ENCODE measurements at places on chromosomes 1 and 21.

DNA sequence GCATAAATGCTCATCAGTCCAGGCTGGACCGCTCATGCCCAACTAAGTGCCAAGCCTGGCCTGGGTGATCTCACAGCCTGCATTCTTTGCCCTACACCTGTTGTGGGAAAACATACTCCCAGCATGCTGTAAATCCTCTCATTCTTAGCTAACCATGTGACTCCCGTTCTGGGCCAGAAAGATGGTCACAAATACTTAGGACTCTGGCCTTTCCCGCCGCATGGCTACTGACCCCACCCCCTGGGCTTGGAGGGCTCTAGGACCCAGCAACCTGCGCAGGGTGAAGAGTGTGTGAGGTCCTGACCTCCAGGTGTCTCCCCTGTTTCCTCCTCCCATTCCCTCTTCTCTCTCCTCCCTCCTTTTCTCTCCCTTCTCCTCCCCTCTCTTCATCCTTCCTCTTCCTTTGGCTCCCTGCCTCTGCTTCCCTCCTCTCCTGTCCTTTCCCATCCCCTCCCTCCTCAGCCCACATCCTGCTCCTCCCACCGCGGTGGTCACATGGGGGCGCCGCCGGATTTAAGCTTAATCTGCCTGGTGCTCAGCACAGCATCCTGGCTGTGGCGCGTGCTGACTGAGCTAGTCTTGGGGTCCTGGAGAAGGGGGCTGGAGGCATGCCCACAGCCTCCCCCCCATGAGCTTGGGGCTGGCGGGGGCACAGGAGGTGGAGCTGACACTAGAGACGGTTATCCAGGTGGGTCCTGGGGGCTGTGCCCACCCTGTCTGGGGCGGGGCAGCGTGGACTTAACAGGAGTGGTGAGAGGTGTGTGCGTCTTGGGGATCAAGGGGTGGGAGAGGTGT lies at the start of gene CROCC:
Gene CROCC (plus strand): TSS at position 541 of the 795 bp plus-strand sequence. CDS start 88 bp downstream, at position 629.
- DNase-seq, result peak; percentile 80

DNA sequence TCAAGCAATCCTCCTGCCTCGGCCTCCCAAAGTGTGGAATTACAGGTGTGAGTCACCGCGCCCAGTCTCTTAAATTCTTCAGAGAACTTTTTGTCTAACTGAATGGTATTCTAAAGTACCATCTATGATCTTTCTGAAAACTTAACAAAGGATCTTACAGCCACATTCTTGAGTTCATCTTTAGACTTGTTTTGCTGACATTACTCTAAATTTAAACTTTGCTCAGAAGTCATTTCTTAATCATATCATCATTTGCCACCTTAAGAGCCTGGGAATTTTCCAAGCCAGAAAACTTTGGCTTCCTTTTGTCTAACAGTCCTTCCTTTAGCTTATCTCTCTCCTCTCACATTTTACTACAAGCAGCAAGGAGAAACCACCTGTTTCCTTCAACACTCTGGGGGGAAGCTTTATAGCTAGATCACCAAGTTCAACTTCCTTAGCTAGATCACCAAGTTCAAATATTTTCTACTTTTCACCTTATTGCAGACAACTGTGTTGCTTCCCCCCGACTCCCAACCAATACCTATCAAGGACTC lies 5.4 kb upstream of the ZBTB8A start:
- no peak for DNase-seq

DNA sequence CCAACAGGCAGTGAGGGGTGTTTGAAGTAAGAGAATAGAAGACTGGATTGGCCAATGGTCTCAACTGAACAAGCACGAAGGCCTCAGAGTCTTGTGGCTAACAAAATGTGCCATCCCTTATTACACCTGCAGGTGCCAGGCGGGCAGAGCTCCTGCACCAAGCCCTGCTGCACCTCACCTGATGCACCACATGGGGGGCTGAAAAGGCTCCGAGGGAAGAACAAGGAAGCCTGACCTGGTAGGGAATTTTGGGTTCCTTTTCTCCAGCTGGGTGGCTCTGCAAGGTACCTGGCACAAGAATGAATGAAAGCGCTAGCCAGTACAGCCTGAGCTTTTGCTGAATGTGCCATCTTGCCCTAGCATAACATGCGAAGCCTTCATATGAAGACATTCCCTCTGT lies 9.7 kb downstream of the HSD3B1 start:
- no peak for DNase-seq

DNA sequence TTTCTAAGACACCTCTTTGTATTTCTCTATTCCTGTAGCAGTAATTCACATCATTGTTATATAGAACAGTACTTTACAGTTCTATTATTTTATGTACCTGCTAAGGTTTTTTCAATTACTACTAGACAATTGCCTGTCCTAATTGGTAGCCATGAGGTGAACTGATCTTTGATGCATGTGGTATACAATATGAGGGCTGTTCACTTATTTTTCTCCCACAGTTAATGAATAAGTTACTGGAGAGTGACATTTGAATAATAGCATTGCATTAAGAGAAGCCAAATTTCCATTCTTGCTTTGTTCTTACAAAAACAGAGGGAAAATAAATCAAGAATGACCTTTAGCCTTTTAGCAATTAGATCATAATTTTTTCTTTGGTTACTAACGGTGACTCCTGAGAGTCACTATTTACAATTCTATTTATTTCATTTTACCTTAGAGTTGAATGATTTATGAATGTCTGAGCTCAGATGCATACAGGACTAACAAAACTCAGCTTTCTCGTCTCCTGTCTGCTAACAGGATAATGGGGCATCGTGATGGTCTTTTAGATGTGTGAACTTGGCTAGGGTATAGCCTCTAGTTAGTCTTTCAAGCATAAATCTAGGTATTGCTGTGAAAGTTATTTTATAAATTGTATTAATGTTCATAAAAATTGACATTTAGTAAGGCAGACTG lies 54.1 kb downstream of the OLFM3 start:
- no peak for DNase-seq

GRCh38 chr1:61519631-61520030 lies 205.3 kb downstream of the TM2D1 start:
- DNase-seq, result no peak

GRCh38 chr1:145918992-145919939 lies 749 bp upstream of the PEX11B start:
- DNase-seq, result peak; percentile 46

- DNase-seq, result no peak
These were observed 108.8 kb upstream of the KCNK1 start for GRCh38 chr1:233505130-233505529.

DNA sequence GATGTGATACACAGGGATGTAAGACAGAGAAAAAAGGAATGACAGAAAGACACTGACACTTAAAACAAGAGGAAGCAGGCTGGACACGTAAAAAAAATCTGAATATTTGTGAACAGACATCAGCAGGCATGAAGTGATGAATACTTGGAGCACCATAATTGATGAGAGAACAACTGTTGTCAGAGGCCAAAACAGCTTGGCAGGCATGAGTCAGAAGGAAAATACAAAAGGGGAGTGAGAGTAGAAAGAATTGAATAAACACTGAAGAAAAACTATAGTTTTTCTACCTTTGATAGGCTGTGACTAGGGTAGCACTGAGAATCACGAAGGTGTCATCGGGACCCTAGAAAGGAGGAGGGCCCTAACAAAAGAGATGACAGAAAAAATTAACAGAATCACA lies 21.6 kb upstream of the GUCA2A start:
- DNase-seq, result no peak

- no peak for DNase-seq
These were observed 25.4 kb upstream of the KIAA0040 start for GRCh38 chr1:175217721-175218531.

DNA sequence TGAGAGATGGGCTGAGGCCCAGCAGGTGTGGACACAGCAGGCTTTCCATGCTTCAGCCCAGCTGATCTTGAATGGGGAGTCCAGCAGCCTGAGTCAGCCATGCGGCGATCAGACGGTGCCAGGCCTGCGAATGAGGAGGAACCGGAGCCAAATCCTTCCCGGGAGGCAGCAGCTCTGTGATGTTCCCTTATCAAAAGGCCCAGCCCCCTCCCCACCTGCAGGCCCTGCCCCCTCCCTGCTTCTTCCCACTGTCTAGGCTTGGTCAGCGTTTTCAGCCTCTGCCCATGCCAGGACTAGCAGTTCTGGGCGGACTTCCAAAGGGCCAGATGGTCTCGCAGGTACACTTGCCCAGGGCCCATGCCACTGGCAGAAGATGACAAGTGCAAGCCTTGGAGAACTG lies 253.8 kb downstream of the KAZN start:
- no peak for DNase-seq

DNA sequence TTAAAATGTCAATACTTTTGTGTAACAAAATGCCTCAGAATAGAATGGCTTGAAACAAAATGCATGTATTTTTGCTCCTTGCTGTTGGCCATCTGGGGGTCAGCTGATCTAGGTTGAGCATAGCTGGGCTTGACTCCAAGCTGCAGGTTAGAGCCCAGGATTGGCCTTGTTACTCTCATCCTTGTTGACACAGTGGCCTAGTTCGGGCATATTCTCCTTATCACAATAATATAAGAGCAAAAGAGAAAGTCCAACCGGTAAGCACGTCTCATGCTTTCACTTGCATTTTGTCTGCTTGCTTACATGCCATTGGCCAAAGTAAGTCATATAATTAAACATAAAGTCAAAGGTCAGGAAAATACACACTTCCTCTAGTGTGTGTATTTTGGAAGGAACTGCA lies 456.2 kb downstream of the KCNT2 start:
- DNase-seq, result no peak

GRCh38 chr1:33029921-33030320 lies 6.8 kb downstream of the AK2 start:
- no peak for DNase-seq

DNA sequence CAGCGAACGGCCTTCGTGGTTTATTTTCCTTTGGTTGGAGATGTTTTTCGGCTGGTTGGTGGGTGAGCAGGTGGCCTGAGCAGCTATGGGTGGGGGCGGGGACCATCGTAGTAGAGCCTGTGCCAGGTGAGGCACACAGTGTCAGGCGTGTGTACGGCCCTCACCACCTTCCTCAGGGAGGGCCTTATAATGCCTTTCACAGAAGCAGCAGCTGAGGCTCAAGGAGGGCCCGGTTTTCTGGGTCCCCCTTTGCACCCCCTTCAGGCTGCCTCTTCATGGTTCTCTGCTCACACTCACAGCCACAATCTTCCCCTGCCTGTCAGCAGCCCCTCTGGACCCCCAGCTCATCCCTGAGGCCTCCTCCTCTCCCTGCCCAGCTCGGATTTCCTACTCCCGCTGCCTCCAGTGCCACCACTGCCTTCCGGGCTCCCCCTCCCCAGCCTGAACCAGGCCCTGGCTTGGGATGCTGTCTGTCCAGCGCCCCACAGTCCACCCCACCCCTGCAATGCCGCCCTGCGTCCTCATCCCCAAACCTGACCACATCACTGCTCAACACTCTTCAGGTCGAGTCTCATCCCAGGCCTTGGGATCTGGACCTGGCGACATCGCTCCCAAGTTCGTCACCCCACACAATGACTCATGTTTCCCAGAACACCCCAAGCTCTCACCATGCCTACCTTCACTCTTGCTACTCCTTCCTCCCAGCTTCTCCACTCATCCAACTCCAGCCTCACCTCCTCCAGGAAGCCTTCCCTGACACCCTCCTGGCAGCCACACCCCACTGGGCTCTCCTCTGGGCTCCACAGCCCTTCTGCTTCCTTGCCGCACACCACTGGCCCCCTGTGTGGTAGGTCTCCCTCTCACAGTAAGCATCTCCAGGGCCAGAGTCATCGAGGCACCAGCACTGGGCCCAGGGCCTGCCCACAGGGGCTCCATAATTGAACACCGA lies 53.9 kb downstream of the DMRTB1 start:
- no peak for DNase-seq

- DNase-seq, result no peak
These were observed 1670.9 kb downstream of the PLA2G4A start for GRCh38 chr1:188499690-188500089.

DNA sequence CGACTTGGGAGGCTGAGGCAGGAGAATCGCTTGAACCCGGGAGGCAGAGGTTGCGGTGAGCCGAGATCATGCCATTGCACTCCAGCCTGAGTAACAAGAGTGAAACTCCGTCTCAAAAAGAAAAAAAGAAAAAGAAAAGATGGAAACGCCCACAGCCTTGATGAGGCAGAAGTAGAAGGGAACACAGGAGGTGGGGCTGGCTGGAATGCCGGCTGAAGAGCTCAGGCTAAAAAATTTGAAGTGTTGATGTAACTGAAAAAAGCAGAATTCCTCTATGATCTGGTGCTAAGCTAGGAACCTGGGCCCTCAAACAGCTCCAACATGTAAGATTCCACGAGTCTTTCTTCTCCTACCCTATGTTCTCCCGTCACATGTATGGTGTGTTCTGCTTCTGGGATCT lies 53.6 kb downstream of the SLC66A1 start:
- no peak for DNase-seq

- DNase-seq, result no peak
These were observed 145.0 kb downstream of the PATJ start for GRCh38 chr1:61887076-61887867.

GRCh38 chr1:218851586-218851985 lies 322.1 kb upstream of the LYPLAL1 start:
- no peak for DNase-seq

DNA sequence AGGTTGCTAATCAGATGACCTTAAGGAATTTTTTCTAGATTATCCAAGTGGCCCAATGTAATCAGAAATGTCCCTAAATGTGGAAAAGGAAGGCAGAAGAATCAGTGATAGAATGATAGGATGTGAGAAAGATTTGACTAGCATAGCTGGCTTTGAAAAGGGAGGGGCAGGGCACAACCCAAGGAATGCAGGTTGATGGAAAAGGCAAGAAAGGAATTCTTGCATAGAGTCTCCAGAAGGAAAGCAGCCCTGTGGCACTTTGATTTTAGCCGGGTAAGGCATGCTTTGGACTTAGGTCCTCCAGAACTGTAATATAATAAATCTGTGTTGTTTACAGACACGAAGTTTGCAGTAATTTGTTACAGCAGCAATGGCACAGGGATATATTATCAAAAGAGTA lies 375.7 kb upstream of the B3GALT2 start:
- DNase-seq, result no peak

- no peak for DNase-seq
These were observed 23.9 kb upstream of the KCNE1 start for GRCh38 chr21:34535886-34536285.

DNA sequence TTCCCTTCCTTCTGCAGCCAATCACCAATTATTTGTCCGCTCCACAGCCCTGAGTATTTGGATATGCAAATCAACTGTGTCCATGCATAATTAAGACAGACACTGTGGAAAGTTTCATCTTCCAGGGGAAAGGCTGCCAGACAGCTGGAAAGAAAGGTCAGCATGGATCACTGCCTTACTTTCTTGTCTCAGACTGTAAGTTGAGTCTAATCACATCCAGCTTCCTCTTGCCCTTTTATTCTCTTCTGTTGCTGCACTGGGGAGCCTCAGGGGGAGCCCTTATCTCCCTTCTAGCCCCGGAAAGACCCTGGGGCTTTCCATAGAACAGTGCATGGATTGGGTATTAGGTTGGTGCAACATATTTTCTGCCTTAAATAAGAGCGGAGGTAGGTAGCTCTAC lies 182.9 kb downstream of the OMA1 start:
- no peak for DNase-seq

GRCh38 chr1:13513895-13514546 lies at the start of gene LRRC38:
TSS of gene LRRC38 (minus strand) at chr1:13514003. CDS start at chr1:13513593, 410 bp downstream.
- peak; percentile 36 for DNase-seq
